ENCODE measurements at places on chromosomes 5 and 9. TPM values are rescaled to one million over a fixed set of nuclear protein-coding genes. Genes with fewer than 3 reads are reported as not detected.

GRCh38 chr9:103734471-103734870 lies 359.6 kb upstream of the SMC2 start:
- H3K27me3 ChIP-seq, result no peaks in the 10 kb centered on the region
- DNase-seq, result no peak
- no peaks in the 10 kb centered on the region for H3K36me3 ChIP-seq
- no peak overlapping the region for H3K27ac ChIP-seq
- no peak overlapping the region for H3K4me3 ChIP-seq
- H3K4me1 ChIP-seq, result no peaks in the 10 kb centered on the region

Gene THBS4
- total RNA-seq, result 0.92 TPM

Gene TLX3
- not detected for total RNA-seq

Gene CD274
- total RNA-seq, result 36.7 TPM

Gene TLR4
- not detected for total RNA-seq
